DND-41 (cell line): ENCODE measurements at places on chromosomes 13 and 19.

GRCh38 chr13:113783966-113784644 lies 25.1 kb downstream of the TMEM255B start:
- 0 out of 2 replicates have a peak, but pooled peaks cover 3% of the 10 kb centered on the region for H3K4me1 ChIP-seq
- H3K36me3 ChIP-seq, result no peaks in the 10 kb centered on the region
- no peak overlapping the region for H3K27ac ChIP-seq
- no peak for DNase-seq
- H3K4me3 ChIP-seq, result no peak overlapping the region

GRCh38 chr19:51082611-51083010 lies at the start of gene KLK14:
Gene KLK14, minus strand, starts transcription at chr19:51082887. Its CDS starts 273 bp downstream, at chr19:51082614.
- no peak within 1 kb of the TSS for H3K4me3 ChIP-seq
- H3K27me3 ChIP-seq, result no peaks in the 10 kb centered on the region

DNA sequence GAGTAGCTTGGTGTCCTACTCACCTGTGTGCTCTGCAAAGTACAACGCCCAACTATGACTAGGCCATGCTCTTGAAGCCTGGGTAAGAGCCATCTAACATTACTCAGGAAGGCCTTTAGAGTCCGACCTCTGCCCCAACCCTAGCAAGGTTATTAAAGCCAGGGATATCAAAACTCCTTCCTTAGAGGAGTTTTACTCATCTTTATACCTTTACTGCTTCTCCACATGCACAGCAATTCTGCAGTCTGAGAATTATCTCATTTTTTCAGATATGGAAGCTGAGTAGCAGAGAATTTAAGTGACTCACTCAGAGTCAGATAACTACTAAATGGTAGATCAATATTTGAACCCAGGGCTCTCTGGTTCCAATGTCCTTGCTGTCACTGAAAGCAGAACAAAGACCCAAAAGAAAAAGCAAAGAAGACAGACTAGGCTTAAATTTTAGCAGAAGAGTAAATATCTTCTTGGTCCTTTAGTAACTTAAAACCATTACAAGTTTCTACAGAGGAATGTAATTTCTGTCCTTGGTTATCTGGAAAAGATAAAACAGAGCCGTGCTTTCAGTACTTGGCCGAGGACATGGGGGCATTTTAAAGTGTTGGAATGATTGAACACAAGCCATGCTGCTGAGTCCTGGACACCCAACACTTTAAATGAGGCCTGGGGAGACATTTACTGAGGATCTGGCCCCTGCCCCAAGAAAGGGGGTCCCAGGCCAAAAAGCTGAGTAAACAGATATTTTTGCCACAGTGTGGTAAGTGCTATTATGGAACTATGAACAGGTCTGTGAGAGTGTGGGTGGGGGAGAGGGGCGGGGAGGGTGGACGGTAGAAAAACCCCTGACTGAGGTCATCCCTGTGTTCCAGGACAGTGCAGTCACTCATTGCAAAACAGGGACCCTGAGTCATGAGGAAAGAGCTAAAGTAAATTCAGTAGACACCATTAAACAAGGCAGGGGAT lies 18.4 kb upstream of the KPNA3 start:
- no peak for DNase-seq
- peaks cover 9% of the 10 kb centered on the region for H3K27me3 ChIP-seq
- H3K4me3 ChIP-seq, result no peak overlapping the region
- H3K27ac ChIP-seq, result no peak overlapping the region
- no peaks in the 10 kb centered on the region for H3K36me3 ChIP-seq
- no peaks in the 10 kb centered on the region for H3K4me1 ChIP-seq

GRCh38 chr19:40553885-40554857 lies 22.5 kb upstream of the SHKBP1 start:
- H3K27ac ChIP-seq, result no peak overlapping the region
- DNase-seq, result no peak
- no peaks in the 10 kb centered on the region for H3K27me3 ChIP-seq
- H3K4me1 ChIP-seq, result no peaks in the 10 kb centered on the region

- no peak overlapping the region for H3K4me3 ChIP-seq
- no peak overlapping the region for H3K27ac ChIP-seq
- H3K27me3 ChIP-seq, result peaks cover 5% of the 10 kb centered on the region
- no peak for DNase-seq
- H3K4me1 ChIP-seq, result no peaks in the 10 kb centered on the region
Measured at GRCh38 chr13:98260357-98261164, 83.5 kb upstream of the RNF113B start.

GRCh38 chr13:41013835-41014234 lies 5.3 kb downstream of the ELF1 start:
- peaks cover 76% of the 10 kb centered on the region for H3K4me1 ChIP-seq
- no peak overlapping the region; the same call in 1 of the 2 replicates for H3K27ac ChIP-seq
- DNase-seq, result no peak
- H3K36me3 ChIP-seq, result peaks cover 18% of the 10 kb centered on the region
- H3K4me3 ChIP-seq, result no peak overlapping the region

DNA sequence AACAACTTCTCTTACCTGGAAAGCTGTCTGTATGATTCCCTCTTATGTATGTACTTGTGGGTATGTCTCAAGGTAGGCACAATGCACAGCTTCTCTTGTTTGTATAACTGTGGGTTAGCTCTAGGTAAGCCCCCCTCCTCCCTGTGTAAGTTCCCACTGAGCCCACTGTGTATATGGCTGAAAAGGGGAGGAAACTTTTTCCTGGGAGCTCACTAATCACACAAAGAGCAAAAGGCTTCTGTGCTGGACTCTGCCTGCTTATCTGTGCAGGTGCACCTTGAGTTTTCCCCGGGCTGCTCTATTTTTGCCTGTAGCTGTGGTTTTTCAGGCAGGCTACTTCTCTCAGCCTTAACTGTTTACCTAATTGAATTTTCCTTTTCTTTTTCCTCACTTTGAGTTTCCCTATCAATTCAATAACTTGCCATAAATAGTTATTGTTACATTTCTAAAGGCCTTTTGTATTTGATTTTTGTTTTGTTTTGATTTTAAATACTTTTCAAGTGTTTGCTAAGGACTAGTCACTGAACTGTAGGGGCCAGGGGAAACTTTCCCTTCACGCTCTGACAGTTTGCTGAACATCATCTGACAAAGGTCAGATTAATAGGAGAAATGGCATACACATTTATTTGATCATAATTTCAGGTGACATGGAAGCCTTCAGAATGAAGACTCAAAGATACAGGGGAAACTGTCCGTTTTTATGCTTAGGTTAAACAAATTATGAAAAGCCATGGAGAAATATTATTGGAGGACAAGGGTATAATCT lies 423.5 kb upstream of the ATXN8OS start:
- H3K36me3 ChIP-seq, result no peaks in the 10 kb centered on the region
- no peaks in the 10 kb centered on the region for H3K27me3 ChIP-seq
- no peak overlapping the region for H3K4me3 ChIP-seq
- H3K27ac ChIP-seq, result no peak overlapping the region
- no peaks in the 10 kb centered on the region for H3K4me1 ChIP-seq
- no peak for DNase-seq

DNA sequence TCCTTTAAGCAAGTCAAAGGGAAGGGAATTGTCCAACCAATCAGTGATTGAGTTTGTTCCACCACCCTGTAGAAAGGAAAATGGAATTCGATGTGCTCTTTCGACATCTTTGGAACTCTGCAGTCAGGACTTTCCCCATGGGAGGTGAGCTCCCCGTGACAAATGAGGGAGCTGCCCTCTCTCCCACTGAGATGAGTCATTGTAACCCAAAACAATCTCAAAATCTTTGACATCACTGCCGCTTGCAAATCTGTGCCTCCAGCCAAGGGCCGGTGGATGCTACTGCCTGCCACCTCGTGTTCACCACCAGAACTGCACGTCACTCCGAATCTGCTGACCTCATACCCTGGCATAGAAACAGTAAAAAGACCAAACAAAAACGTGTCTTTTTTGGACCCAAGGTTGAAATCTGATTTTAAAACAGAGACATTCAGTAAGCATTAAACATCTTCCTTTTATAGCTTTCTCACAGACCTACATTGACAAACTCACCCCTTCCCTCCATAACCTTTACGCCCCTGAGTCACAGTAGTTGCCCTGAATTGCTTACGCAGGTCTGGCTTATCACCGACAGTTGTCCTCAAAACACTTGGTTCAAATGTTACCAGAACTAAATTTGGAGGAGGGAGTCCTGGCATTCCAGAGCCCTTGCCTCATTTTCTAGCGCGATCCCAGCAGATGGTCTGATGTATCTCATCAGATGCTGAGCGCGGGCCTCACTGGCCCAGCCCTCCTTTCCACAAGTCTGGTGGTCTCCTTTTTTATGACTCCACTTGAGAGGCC lies 105.2 kb downstream of the COL4A2 start:
- no peaks in the 10 kb centered on the region for H3K36me3 ChIP-seq
- H3K27ac ChIP-seq, result no peak overlapping the region
- no peak overlapping the region for H3K4me3 ChIP-seq
- DNase-seq, result peak; percentile 57

- H3K4me1 ChIP-seq, result no peaks in the 10 kb centered on the region
- H3K27me3 ChIP-seq, result no peaks in the 10 kb centered on the region
- H3K4me3 ChIP-seq, result no peak overlapping the region
- no peaks in the 10 kb centered on the region for H3K36me3 ChIP-seq
- no peak overlapping the region for H3K27ac ChIP-seq
Measured at GRCh38 chr13:62014299-62014698, 598.6 kb upstream of the PCDH20 start.

DNA sequence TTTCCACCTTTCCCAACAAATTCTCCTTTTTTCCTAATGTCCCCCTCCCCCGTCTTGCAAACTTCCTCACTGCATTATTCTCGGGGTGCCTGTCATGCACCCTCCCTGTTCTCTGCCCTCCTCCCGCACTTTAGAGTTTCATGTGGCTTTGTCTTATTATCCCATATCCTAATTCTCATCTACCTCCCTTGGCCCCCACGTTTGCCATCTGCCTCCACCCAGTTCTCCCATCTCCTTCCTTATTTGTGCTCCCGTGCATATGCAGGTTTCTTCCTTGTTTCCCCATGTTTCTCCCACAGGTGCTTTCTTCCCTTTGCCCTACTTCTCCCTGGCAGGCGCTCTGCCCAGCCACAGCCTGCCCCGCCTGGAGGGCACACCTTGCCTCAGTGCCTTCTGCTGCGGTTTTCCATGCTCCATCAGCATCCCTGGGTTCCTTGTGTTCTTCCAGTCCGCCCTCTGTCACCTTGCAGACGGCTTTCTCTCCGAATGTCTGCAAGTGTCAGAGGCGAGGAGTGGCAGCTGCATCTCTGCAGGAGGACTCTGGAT lies 1.5 kb downstream of the SPATA13 start:
- no peak for DNase-seq
- H3K4me3 ChIP-seq, result no peak overlapping the region
- H3K36me3 ChIP-seq, result peaks cover 13% of the 10 kb centered on the region
- H3K27me3 ChIP-seq, result no peaks in the 10 kb centered on the region
- no peak overlapping the region for H3K27ac ChIP-seq

DNA sequence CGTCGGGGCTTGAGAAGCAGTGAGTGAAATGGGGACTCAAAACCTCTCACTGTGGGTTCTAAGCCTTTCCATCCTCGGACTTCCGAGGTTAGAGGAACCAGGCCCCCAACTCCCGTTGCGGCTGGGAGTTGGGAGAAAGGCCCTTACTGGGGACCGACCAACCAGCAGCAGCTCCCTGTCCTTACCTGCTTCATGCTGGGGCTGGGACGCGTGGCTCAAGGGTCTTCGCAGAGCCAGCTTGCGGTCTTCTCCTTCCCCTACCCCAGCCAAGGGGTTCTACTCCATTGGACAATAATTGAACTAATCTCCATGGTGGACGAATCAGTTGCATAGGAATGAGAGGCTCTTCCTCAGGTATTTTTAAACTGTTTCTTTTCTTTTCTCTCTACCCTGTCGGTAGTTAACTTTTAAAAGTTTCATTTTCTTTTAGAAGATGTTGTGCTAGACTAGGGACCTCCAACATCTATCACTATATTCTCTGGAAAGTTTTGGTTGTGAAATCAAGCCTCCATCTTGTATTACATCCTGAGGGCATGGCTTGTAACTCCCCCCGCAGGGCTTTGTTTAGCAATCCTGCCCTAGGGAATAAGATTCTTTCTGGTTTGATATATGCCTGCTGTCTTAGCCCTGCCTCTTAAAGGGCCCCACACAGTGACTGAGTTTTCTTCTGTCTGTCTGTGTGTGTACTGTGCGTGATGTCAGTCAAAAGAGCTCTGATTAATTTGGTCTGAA lies 1027.1 kb upstream of the PCDH9 start:
- no peaks in the 10 kb centered on the region for H3K4me1 ChIP-seq
- DNase-seq, result no peak
- no peak overlapping the region for H3K27ac ChIP-seq
- H3K27me3 ChIP-seq, result no peaks in the 10 kb centered on the region
- no peak overlapping the region for H3K4me3 ChIP-seq
- no peaks in the 10 kb centered on the region for H3K36me3 ChIP-seq

GRCh38 chr19:56400485-56400884 lies 3.6 kb upstream of the ZNF583 start:
- no peaks in the 10 kb centered on the region for H3K27me3 ChIP-seq
- H3K4me3 ChIP-seq, result no peak overlapping the region
- H3K36me3 ChIP-seq, result peaks cover 11% of the 10 kb centered on the region; the same call in 1 of the 2 replicates
- H3K4me1 ChIP-seq, result peaks cover 25% of the 10 kb centered on the region
- DNase-seq, result no peak

DNA sequence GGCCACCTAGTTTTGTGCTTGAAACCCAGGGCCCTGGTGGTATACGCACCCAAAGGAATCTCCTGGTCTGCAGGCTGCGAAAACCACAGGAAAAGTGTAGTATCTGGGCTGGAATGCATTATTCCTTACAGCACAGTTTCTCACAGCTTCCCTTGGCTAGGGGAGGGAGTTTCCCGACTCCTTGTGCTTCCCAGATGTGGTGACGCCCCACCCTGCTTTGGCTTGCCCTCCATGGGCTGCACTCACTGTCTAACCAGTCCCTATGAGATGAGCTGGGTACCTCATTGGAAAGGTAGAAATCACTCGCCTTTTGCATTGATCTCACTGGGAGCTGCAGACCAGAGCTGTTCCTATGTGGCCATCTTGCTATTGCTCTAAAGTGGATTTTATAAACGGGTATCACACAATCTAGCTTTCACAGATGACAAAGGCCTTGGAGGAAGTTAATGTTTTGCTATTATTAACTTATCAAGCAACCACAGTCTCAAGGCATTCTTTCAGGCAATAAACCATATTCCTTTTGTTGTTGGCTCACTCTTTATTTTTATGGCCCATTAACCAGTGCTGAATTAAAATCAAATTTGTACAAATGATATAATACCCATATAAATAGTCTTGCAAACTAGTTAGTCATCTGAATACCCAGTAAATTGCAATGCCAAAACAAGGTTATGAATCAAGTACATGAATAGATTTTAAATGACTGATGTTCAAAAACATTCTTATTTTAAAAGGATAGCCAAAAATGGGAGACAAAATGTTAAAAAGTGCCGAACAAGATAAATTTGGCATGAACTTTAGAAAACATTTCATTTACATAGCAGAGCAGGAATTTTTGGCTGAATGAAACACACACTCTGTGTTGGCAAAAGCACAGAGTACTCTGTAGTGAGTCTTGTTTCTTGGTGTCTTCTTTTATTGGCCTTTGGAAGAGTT lies 475.4 kb upstream of the ARGLU1 start:
- no peaks in the 10 kb centered on the region for H3K27me3 ChIP-seq
- no peaks in the 10 kb centered on the region for H3K4me1 ChIP-seq
- no peak for DNase-seq
- H3K36me3 ChIP-seq, result no peaks in the 10 kb centered on the region
- no peak overlapping the region for H3K27ac ChIP-seq
- no peak overlapping the region for H3K4me3 ChIP-seq
